ENCODE measurements at places on chromosomes 12 and 14.

GRCh38 chr12:108571609-108572165 lies 9.3 kb downstream of the ISCU start:
- no peak for DNase-seq

GRCh38 chr14:39939023-39939422 lies 506.8 kb upstream of the FBXO33 start:
- DNase-seq: no peak

GRCh38 chr12:60191676-60192359 lies 596.0 kb downstream of the SLC16A7 start:
- DNase-seq: no peak

GRCh38 chr12:104569346-104570173 lies 112.8 kb downstream of the CHST11 start:
- DNase-seq: no peak

DNA sequence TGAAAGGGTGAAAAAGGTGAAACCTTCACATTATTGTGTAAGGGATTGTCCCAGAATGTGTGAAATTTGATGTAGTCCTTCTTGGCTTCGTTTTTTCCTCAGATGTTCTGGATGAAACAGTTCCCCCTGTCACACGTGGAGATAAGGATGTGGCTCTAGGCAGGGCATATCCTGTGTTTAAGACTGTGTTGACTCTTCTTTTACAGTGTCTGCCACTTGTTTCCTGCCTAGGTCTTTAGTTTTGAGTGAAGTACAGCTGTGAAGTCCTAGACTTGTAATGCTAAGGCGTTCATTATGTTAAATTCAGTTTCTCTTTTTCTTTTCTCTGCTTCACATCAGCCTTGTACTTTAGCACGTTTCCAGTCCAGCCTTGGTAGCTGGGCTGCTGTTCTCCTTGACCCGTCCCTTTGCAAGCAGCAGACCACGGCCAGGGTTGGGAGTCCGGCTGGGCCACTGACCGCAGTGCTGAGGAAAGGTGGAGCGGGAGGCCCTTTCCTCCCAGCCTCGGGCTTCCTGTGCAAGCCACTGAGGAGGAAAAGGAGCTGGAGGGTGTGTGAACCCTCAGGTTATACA lies 59.1 kb downstream of the RASSF3 start:
- no peak for DNase-seq

- no peak for DNase-seq
These were observed 15.1 kb downstream of the RNF41 start for GRCh38 chr12:56206452-56207166.

DNA sequence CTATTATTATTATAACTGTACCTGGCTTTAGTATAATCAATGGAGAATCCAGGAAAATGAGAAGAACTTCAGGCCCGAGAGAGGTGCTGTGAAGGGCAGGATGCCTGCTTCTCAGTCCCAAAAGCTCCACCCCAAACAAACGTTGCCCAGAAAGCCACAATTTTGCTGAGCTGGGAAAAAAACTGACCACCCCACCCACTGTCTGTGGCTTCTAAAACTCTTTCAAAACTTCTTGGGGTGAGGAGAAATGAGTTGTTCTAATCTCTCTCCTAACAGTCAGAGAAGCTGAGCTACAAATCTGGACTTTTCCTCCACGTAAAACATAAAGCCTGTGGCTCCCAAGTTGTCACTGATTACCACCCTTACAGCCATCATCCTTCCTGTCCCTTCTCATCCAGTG lies 13.4 kb downstream of the VDR start:
- no peak for DNase-seq

GRCh38 chr12:15469356-15469755 lies 147.0 kb downstream of the PTPRO start:
- DNase-seq: no peak

GRCh38 chr14:94025720-94026119 lies 420 bp upstream of the OTUB2 start:
- no peak for DNase-seq

GRCh38 chr12:31210104-31210503 lies 115.8 kb downstream of the SINHCAF start:
- DNase-seq: no peak

GRCh38 chr12:9365296-9365695 lies 157.1 kb upstream of the PZP start:
- DNase-seq: no peak

GRCh38 chr12:50806176-50806575 lies 36.5 kb upstream of the TMPRSS12 start:
- no peak for DNase-seq

DNA sequence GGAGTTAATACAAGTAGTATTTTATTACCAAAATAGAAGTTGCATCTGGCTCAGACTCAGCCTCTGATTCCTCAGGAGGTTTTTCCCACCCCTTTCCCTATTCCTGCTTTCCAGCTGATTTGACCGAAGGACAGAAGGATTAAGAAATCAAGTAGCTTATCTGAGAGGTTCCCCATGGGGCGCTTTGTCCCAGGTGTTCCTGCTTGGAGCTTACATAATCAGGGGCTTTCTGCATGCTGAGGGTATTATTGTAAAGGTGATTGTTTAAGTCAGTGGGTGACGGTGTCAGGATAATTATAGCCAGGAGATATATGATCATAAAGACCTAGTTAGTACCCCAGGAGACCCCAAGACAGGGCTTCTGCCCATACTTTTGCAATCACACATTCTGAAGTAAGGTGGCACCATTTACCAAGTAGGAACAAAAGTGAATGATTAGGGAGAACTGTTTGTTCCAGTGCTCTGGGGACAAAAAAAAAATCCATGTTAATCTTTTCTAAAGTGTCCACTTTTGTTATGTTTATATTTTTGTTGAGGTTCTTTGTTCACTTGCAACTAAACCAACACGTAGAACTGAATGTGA lies 921.3 kb downstream of the NRXN3 start:
- DNase-seq: no peak

GRCh38 chr12:50515587-50515986 lies 10.8 kb downstream of the DIP2B start:
- DNase-seq: no peak

- peak; percentile 66 for DNase-seq
These were observed 716 bp downstream of the HSP90AA1 start for GRCh38 chr14:102085948-102086708.

DNA sequence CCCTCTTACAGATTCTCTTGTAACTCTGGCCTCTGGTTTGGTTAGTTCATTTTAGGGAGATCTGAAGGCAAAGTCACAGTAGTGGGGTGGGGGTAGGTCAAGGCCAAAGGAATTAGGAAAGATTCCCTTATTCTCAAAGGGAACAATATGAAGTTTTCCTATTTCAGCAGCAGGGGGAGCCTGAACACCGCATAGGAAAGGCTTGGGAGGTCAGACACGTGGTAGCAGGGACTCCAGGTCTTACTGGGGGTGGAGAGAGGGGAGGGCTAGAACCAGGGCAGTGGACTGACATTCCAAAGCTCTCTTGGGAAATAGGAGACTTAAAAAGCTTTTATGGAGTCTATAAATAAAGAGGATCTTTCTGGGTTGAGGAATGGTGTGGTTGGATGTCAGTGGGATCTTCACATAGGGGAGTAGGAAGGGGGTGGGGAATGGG lies 1.3 kb downstream of the ZC3H10 start:
- DNase-seq: peak; percentile 83

DNA sequence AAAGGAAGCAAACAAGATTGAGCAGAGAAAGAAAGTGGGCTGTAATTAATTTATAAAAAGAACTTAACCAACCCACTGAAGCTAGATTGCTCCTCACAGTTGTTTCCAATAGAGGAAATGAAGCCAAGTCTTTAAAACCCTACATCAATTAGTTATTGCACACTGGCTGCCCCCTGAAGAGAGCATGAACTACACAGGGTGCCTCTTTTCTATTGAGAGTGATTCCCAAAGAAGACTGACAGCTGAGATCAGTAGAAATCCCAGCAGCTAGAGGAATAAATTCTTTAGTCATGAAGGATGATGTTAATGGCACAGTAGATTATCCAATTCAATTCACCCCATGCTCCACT lies 8.6 kb upstream of the USP15 start:
- no peak for DNase-seq

- no peak for DNase-seq
These were observed 349.0 kb downstream of the GLT1D1 start for GRCh38 chr12:129202109-129202814.

Measured in amniotic stem cell (primary cell).